A549 (cell line): ENCODE measurements at places on chromosomes 2 and 18.

- DNase-seq = no peak
Measured at GRCh38 chr18:12552879-12553242, 105.0 kb downstream of the SPIRE1 start.

- no peak for DNase-seq
Measured at GRCh38 chr2:234632527-234633391, 135.9 kb upstream of the ARL4C start.

DNA sequence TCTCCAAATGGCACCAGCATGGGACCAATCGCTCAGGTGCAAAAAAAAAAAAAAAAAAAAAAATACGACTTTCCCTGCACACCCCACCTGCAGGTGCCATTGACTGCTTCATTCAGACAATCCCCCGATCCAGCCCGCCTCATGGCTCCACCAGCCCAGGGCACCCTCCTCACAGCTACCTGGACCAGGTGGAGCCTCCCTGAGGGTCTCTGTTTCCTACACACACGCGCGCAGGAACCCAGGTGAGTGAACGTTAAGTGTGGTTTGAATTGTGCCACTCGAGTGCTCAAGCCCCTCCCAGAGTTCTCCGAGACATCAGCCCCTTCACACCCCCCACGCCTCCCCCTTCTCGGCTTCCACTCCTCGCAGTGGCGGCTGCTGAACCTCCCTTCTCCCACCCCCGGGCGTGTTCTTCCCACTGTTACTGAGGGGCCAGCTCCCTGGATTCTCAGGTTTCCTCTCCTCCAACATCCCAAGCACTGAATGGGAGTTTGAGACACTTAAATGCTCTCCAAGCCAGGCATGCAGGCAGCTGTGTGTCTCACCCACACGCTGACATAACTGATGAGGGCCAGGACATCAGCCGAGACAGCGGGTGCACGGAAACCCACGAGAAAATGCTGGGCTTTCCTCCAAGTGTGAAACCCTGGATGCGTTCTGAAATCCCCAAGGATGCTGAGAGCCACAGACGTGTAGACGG, 88.8 kb upstream of the SNTG2 start:
- no peak for DNase-seq

DNA sequence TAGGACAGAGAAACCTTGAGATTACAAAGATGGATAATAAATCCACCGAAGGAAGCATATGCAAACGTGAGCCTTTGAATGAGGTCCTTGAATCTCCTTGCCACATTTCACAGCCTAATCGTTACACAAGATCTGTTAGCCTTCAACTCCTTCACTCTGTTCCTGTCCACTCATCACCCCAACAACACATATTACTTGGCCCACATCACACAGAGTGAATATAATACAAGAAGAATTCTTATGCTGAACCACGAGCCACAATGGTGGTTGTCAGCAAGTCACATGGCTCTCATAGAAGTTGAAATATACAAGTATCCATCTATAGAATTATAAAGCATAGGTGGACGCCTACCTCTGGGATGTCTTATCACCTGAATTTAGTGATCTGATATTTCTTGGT, 12.6 kb downstream of the ZBTB7C start:
- DNase-seq = no peak

GRCh38 chr2:10255189-10256030, 47.3 kb upstream of the HPCAL1 start:
- DNase-seq = no peak

GRCh38 chr18:43486462-43486861, 209.2 kb upstream of the SYT4 start:
- peak; percentile 44 for DNase-seq

GRCh38 chr2:167293172-167293781, 405.0 kb downstream of the XIRP2 start:
- peak; percentile 6 for DNase-seq

DNA sequence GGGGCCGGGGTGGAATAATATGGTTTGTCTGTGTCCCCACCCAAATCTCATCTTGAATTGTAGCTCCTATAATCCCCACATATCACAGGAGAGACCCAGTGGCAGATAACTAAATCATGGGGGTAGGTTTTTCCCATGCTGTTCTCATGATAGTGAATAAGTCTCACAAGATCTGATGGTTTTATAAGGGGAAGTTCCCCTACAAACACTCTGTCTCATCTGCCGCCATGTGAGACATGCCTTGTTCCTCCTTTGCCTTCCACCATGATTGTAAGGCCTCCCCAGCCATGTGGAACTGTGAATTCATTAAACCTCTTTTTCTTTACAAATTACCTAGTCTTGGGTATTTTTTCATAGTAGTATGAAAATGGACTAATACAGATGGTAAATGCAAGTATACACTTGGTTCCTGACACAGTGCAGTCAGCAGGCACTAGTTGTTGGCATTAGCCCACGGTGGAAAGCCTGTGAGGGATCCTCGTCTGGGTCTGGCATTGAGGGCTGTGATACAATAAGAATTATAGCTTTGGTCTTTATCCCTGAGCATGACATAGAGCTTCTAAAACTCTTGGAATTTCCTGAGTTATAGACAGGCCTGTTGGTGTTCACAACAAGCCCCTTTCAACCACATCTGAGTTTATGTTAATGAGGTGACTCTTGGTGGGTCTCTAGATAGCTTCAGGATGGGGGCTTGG, 135.8 kb downstream of the CABLES1 start:
- DNase-seq = no peak

DNA sequence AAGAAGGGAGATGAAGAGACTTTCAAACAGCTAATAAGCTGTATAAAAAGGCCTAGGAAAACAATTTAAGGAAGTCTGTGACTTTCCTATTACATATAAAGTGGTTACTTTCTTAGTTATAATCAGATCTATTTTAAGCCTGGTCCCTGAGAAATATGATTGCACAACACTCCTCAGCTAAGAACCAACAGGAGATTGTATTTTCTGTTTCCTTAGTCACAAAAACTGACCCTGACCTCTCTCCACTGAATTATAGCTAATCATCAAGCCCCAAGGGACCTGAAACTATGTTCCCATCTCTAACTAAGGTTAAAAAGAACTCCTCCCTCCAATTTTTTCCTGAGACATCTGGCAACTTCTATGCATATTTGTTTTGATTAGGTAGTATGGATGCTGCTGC, 106.9 kb downstream of the ROCK1 start:
- no peak for DNase-seq

DNA sequence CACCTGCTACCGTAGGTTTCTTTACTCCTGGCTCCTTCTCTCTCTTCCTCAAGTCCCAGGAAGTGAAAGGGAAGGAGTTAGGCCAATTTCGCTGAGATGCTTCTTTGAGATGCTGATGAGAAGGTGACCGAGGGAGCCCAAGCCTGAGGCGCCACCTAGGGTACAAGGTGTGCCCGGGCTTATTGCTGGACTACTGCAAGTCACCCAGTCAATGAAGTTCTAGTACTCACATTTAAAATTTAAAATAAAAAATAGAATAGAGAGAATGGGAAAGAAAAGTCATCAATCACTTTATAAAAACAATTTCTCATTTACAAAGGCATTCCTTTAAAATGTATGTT, 45.3 kb downstream of the ACAA2 start:
- peak; percentile 61 for DNase-seq

DNA sequence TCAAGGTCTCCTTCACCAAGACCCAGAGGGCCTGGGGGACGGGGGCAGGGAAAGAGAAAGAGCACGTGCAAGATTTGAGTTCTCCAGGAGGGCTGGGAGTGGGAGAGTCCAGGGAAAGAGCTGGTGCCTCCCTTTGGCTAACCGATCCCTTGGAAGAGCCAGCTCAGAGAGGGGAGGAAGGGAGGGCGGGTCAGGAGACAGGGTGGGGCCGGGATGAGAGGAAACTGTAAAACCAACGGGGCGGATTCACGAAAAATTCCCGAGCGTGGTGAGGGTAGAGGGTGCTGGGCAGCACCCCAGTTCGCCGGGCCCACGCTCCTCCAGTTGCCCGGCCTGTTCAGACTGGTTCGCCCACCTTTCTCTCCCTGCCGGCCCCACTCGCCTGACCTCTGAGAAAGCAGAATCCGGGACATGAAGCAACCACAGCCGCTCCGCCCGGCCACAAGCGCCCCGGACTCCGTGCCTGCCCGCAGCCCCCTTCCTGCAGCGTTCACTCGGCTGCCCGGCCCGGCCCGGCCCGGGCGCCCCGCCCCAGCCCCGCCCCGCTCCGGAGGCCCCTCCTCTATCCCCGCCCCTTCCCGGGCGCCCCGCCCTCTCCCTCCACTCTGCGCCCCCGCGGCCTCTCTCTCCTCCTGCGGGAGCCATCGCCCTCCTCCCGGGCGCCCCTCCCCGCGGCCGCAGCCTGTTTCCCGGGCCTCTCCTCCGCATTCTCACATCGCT, 230.9 kb upstream of the SMAD2 start:
- peak; percentile 49 for DNase-seq

DNA sequence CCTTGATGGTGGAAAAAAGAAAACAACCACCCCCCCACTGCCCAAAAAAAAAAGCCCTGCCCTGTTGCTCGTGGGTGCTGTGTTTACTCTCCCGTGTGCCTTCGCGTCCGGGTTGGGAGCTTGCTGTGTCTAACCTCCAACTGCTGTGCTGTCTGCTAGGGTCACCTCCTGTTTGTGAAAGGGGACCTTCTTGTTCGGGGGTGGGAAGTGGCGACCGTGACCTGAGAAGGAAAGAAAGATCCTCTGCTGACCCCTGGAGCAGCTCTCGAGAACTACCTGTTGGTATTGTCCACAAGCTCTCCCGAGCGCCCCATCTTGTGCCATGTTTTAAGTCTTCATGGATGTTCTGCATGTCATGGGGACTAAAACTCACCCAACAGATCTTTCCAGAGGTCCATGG, 28.0 kb downstream of the MAL start:
- DNase-seq = peak; percentile 37

GRCh38 chr18:34120294-34120693, 104.4 kb downstream of the NOL4 start:
- DNase-seq = no peak

DNA sequence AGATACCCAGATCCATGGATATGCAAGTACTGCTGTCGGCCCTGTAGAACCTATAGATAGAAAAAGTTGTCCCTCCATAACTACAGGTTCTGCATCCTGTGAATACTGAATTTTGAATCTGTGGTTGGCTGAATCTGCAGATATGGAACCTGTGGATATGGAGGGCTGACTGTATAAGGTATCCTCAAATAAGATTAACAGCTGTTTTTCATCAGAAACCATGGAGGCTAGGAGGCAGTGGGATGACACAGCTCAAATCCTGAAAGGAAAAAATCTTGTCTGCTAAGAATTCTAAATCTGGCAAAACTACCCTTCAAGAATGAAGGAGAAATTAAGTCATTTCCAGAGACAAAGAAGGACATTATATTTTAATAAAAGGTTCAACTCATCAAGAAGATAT, 14.7 kb upstream of the ACAA2 start:
- DNase-seq = no peak

DNA sequence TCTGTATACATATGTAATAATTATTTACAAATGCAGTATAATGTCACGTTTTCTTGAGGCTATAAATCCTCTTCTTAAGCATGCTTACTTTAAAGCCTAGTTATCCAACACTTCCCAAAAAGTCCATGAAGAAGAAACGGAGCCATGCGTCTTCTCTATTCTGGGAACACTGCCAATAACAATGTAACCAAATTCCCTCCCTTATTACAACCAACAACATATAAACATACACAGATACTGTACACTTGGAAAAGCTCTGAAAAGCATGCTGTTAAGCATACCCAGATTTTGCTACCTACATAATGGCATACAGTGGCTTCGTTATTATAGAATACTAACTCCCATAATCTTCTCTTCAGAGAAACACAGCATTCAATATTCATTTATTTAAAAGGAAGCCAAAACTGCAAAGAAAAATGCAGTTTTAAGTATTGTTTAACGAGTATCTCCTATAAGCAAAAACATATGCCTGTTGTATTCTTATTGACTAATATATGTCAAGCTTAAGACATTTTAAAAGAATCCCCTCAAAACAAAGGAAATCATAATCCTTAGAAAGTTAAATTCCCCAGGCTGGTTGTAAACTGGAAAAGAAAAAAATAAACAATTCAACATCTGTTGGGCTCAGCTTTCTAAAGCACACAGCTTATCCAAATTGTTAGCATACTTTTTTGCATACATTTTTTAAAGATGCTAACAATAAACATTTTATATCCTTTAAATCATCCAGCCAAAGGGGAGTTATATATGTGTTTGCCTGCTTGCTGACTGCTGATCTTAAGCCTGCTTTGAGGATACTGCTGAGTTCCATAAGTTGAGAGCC, 83.4 kb downstream of the SLC25A12 start:
- DNase-seq = no peak

GRCh38 chr2:26989156-26989555, 18.7 kb downstream of the MAPRE3 start:
- DNase-seq = no peak

DNA sequence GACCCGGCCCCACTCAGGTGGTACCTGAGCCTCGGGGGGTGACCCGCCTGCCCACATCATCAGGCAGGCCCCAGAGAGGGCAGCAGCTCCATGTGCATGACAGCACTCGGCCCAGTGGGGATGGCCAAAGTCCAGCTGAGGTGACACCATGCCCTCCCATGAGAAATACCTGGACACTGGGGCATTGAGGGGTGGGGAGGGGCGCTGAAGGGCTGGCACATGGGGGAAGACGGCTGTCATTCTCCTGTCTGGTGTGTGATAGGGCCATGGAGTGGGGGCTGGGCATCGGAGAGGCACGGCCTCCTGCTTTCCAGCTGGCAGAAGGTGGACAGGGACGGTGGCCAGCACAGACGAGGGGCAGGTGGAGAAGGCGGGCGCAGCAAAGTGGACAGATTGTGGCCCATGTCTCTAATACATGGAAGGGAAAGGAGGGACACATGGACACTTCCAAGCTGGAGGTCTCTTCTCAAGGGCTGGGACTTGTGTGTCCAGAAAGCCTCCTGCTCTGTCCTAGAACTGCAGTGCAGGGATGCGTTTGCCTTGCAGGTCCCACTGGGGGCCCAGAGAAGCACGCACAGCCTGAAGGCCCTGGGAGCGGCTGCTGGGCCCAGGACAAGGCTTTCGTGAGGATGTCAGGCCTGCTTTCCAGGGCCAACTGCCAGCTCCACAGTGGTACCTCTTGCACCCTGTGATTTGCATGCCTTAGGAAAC, 302.2 kb downstream of the NDUFA10 start:
- no peak for DNase-seq

GRCh38 chr18:58527952-58528287, 101.0 kb downstream of the ALPK2 start:
- DNase-seq = no peak

- DNase-seq = no peak
Measured at GRCh38 chr2:118242216-118242615, 153.9 kb downstream of the INSIG2 start.

DNA sequence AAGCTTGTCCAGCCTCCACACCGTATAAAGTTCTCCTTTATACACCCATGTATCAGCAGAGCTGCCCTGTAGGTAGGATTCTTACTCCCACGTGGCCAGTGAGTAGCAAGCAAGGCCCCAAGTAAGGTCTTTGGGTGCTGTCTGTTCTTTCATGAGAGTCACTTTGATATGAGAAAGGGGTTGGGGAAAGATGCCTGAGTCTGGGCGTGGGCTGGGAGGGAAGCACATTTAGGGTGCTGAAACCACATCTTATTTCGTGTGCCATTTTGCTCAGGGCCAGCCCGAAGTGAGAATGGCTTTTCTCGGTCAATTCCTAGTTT, 436 bp upstream of the ITPRIPL1 start:
- no peak for DNase-seq
